ENCODE measurements at places on chromosomes 7 and 10.

- DNase-seq: no peak
These were observed 72.4 kb upstream of the C1GALT1 start for GRCh38 chr7:7109934-7110333.

DNA sequence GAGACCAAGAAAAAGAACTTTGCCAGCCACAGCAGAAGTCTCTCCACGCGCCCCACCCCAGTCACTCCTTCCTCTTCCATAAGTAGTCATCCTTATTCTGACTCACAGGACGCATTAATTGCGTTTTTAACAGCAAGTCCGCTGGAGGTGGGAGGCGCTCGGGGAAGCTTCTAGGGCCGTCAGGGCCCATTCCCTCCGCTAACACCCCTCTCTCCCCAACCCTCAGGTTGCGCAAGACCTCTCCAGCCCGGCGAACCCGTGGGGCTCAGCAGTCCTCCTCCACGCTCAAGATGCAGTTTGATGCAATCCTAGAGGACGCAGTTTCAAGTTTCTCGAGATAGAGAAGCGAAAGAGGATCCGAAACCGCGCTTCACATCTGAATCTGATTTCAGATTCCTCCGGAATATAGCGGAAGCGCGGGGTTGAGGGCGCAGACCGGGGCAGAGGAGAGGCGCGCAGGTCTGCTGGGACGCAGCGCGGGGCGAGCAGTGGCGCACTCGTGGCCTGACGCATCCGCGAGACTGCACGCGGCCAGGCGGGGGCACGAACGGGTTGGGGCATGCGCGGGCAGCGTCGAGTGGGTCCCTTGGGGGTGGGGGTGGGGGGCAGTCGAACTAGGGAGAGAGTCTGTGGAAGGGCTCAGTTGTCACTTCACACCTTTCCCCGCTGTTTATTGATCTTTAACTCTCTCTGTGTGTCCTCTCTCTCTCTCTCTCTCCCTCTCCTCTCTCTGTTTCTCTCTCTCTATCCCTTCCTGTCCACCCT, 37.8 kb upstream of the PSAP start:
- peak; percentile 74 for DNase-seq

GRCh38 chr7:132547821-132548220, 28.4 kb downstream of the PLXNA4 start:
- DNase-seq: no peak

- no peak for DNase-seq
These were observed 57.8 kb downstream of the RASGEF1A start for GRCh38 chr10:43209074-43209455.

DNA sequence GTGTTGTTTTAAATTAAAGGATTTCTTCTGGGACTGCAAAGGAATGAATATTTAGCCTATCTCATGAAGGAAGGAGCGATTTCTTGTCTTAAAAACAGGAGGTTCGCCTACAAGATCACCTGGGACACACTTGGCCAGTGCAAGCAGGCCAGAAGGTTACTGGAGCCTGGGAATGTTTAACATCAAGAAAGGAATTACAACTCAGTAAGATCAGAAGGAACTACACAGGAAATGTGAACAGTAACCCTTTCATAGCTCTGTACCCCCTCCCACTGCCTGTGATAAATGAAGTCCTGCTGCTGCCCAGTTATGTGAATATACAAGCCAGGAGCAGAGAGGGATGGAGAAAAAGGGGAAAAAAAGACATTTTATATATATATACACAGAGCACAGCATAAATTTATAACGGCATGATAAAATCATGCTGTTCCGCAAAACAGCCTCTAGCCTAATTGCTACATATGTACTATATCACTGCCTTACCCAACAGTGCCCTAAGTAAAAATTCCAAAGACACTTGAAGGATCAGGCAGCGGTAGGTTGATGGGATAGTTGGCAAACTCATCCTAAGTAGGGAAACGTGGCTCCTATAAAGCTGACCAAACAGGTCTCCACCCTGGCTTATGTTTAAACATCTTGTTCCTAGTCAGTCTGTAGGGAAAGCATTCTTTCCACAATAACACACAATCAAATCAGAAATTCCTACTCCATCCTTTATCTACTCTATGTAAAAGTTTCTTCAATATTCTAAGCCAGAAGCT, 63.8 kb downstream of the ZNF438 start:
- DNase-seq: peak; percentile 77

DNA sequence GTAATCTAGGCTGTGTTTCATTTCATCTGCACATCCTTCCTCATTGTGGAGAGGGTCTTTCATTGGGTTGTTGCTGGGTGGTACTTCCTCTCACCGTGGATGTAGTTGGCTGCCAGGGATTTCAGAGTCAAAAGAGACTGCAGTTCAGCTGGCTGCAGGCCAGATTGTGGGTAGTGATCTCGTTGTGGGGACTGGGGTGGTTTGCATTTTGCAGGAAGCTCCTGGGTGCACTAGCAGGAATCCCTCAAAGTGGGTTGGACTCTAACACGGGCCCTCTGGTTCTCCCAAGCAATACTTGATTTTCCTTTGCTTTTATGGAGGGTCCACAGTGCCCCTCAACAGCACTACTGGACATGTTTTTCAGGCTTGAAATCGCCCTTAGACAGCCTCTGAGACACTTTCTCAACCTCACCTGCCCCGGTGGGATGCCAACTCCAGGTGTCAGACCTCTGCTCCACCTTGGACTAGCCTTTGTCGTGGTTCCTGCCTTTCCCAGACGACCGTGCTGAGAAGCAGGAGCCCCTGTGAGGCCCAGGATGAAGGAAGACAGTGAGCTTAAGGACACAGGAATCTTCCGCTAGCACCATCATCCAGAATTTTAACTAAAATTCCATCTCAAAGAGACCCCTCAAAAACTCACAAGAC, 23.9 kb upstream of the ZNF273 start:
- no peak for DNase-seq

GRCh38 chr10:14184841-14185315, 145.8 kb downstream of the FRMD4A start:
- DNase-seq: no peak

GRCh38 chr10:81135851-81136250, 598.1 kb downstream of the SH2D4B start:
- no peak for DNase-seq

DNA sequence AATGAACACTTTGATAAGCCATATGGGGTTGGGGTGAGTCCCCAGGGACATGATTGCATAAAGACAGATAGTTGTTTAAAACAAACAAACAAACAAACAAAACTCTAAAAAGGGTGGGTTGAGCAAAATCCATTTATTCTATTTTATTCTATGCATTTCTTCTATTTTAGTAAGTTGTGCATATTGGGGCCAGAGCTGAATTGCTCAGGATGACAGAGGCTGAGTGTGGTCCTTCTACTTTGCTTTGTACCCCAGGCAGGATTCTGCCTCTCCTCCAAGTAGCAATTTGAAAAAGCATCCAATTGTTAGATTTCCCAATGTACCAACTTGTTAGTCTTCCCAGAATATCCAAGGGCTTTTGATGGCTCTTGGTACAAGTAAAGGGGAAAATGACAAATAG, 29.2 kb upstream of the XPNPEP1 start:
- DNase-seq: no peak

DNA sequence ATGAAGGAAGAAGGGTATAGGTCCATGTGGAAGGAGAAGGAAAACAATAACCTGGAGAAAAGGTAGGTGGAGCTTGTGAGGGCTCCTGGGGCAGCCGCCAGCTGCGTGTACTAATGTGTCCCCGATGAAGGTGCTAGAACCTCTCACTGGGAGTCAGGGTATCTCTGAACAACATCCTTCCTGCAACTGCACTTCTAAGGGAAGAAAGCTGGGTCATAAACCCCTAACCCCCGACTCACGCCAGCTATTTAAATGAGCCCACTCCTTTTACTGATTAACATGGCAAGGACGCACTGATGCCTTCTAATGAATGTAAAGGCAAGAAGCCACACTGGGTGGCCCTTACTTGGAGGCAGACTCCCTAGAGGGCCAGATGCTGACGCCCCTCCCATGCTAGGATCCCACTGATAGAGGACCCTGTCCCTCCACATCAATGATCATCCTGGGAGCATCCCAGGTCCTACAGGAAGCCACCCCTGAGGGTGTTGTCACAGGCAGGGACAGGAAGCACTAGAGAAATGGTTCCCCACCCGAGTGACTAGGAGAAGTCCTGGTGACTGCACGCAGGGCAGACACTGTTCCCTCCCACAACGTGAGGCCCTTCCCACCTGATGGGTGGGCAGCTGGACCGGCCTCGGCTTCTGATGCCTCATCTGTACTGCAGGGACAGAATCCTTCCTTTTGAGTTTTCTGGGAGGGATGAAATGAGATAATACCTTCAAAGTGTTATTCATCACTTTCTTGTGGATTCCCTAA, 20.4 kb downstream of the JCAD start:
- DNase-seq: no peak

GRCh38 chr7:95840953-95841950, 68.9 kb downstream of the DYNC1I1 start:
- no peak for DNase-seq

GRCh38 chr7:100791881-100792666, 35.2 kb downstream of the EPHB4 start:
- DNase-seq: no peak

DNA sequence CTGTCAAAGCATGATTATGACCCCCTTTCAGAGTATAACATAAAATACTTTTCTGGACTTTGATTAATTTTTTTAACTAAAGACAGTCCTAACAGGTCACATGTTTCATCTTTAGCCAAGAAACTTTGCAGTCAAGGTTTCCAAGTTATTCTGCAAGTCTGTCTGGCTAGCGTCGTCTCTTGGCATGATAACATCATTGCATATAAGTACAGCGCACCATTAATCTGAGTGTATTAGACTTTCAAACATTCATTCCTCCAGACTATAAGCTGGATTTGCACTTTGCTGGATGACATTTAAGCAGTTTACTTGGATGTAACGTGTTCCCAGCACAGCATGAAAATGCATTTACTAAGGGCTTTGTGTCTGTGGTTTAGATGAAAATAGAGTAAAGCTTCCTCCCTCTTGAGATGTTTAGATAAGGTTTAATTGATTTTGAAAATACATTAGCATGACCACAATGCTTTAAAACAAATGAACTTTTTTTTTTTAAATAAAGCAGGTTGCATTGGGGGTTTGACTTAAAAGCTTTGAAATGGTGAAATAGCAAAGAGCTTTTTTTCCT, 349.0 kb upstream of the MTPN start:
- DNase-seq: no peak

GRCh38 chr7:158541346-158542010, 46.1 kb downstream of the PTPRN2 start:
- no peak for DNase-seq

DNA sequence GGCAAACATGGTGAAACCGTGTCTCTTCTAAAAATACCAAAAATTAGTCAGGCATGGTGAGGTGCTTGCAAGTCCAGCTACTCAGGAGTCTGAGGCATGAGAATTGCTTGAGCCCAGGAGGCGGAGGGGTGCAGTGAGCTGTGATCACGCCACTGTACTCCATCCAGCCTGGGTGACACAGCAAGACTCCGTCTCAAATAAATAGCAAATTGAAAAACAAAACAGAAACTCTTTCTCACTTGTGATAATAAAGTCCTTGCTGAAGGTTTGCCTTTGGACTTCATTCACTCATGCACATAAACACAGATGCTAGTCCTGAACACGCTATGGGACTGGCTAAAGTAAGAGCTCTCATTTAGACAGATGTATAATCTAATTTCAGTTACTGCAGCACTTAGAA, 37.6 kb downstream of the ANK3 start:
- no peak for DNase-seq

Measured in endothelial cell of umbilical vein (primary cell).